Mesendoderm (in vitro differentiated cells): ENCODE measurements at places on chromosomes 4 and X.

- DNase-seq: no peak
Measured at GRCh38 chr4:4791299-4792111, 68.0 kb upstream of the MSX1 start.

- DNase-seq: no peak
Measured at GRCh38 chr4:32564626-32565025, 1844.5 kb downstream of the PCDH7 start.

DNA sequence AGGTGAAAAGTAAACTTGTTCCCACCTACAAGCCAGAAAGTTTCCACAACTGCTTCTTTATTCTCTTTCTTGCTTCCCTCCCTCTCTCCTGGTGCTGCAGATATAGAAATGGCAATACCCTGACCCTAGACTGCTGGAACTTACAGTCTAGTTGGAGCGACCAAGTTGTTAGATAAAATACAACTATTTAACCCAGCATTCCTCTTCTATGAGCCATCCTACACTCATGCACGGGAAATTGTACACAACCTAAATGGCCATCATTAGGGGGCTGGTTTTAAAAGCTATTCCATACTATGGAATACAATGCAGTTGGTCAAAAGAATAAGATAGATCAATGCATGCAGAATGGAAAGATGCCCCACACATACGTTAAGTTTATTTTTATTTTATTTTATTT is 41.1 kb downstream of the PJA1 start:
- no peak for DNase-seq

DNA sequence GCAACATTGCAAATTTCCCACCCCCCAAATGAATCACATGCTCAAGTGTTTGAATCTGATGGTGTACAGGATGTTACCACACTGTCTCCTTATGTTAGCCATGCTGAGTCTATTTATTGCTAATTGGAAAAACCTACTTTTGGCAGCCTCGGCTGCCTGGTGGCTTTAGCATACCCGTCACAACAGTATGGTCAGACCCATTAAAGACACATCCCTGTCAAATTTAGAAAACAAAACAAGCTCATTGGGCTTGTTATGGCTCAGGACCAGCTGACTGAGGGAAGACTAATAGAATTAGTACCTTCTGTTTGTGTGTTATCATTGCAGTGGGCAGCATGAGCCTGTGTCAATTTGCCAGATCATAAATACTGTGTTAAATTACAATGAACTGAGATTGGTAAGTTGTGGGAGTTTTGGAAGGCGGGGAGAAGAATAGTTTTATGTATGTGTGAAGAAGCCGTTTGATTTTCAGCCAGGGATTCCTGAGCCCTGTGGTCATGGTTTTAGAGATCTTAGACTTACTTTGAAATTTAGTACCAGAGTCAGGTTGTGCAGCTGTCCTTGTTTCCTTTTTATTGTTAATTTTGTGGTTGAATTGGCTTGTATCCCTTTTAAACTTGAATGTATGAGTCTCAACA is 66.8 kb downstream of the POLA1 start:
- peak; percentile 5 for DNase-seq

- DNase-seq: peak; percentile 93
Measured at GRCh38 chr4:182339221-182339641, 96.0 kb downstream of the TENM3 start.

DNA sequence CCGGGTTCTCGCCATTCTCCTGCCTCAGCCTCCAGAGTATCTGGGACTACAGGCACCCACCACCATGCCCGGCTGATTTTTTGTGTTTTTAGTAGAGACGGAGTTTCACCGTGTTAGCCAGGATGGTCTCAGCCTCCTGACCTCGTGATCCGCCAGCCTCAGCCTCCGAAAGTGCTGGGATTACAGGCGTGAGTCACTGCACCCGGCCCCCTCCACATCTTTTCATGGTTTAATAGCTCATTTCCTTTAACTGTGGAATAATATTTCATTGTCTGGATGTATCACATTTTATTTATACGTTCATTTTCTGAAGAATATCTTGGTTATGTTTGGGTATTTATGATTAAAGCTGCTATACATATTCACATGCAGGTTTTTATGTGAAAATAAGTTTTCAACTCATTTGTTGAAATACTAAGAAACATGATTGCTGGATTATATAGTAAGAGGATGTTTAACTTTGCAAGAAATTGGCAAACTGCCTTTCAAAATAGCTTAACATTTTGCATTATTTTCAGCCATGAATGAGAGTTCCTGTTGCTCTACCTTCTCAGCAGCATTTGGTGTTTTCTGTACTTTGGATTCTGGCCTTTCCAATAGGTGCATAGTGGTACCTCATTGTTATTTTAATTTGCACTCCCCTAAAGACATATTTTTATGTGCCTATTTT is 591.9 kb downstream of the TECRL start:
- DNase-seq: no peak

GRCh38 chr4:78199984-78200383 is 142.9 kb downstream of the FRAS1 start:
- no peak for DNase-seq

GRCh38 chrX:11406109-11406765 is 113.0 kb downstream of the AMELX start:
- DNase-seq: no peak
